NCI-H1092 (cell line): ENCODE measurements at places on chromosomes 11 and 22.

GRCh38 chr11:67071420-67072284 is 15.0 kb downstream of the RHOD start:
- DNase-seq: peak; percentile 29

DNA sequence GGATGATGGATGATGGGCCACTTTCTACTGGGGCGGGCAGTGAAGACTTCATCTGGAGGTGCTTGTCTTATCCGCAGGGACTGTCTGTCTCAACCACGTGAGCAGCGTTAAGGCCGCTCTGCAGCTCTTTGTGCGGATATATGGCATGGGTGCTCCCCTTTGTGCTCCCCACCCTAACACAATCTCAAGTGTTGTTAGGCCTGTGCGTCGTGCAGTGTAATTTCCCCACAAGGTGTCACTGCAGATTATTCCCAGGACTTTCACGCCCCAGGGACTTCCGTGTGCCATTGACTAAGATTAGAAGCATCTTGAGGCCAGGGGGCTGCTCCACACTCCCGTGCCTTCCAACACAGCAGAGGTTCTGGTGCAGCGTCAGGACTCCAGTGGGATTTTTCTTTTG is 65.3 kb downstream of the TBC1D22A start:
- no peak for DNase-seq

DNA sequence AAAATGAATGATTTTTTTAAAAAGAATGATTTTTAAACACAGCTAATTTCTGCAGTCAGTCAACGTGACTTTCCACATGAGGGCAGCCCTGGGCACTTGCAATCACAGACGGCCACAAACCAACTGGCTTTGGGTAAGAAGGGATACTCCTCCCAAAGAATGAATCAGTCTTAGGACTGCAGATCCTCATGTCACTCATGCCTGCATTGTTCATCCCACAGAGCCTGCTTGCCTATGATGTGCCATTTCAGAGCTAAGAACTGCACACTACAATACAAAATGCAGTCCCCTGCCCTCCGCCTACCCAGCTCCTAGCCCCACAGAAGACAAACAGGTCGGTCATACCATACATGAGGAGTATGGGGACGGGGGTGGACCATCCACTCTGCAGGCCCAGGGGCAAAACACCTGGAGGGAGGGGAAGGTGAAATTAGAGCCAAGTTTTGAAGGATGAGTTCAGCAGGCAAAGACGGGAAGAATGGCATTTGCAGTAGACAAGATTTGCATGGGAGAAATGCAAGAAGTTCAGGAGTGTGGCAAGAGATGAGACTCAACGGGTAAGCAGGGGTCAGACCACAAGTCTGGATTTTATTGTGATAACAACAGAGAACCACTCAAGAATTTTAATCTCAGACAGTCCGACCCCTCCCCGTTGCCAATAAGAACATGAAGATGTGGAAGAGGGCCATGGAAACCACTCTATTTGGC is 24.7 kb downstream of the PACSIN2 start:
- no peak for DNase-seq

DNA sequence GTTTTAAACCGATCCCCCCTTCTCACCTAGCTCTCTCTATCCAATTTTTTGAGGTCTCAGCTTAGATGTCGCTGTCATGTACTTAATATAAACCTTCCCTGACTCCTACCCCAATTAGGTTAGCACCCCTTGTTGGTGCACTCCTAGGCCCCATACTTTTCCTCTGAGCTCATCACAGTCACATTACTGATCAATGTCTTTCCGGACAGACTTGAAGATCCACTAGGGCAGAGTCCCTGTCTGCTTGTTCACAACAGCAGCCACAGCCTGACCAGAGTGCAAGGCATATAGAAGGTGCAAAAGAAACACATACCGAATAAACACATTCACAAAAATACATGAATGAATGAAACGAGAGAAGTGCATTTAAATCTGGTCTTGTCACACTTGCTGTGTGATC is 261.0 kb upstream of the NARS2 start:
- DNase-seq: no peak

DNA sequence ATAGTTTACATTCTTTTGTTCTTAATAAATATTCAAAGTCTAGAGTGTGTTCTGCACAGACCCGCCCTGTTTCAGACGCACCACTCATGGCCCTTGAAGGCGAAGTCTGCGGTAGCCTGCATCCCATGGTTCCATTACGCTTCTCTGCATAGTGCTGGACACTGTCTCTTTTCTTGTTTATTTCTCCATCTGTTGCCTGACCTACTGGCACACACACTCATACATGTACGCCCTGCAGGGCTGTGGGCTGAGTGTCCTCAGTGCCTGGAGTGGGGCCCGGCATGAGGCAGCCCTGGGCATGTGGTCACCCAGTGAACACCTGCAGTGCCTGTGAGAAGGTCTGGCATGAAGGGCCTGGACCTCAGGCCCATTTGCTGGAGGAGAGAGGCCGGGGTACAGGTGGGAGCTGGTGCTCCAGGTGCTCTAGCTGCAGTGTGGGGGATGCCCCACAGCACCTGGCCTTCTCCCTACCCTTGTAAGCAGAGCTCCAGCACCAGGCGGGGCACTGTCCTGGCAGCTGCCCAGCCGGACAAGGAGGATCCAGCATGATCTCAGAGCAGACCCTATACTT is 404.1 kb downstream of the TBC1D22A start:
- DNase-seq: no peak

DNA sequence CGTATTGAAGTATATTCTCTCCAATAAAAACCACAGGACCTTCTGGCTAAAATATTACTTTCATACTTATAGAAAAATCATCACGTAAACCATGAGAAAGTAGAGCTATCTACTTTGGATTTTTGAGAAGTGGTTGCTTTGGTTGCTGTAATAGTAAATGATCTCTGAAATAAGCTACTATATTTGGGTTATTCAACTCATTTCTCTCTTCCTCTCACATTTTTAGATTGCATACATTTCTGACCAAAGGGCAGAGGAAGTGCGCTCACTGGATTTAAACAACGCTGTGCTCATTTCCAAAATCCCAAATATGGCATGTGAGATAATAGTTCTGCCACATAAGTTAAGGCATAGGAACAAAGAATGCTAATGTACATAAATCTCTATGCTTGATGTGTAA is 357.0 kb downstream of the LRRC4C start:
- no peak for DNase-seq

DNA sequence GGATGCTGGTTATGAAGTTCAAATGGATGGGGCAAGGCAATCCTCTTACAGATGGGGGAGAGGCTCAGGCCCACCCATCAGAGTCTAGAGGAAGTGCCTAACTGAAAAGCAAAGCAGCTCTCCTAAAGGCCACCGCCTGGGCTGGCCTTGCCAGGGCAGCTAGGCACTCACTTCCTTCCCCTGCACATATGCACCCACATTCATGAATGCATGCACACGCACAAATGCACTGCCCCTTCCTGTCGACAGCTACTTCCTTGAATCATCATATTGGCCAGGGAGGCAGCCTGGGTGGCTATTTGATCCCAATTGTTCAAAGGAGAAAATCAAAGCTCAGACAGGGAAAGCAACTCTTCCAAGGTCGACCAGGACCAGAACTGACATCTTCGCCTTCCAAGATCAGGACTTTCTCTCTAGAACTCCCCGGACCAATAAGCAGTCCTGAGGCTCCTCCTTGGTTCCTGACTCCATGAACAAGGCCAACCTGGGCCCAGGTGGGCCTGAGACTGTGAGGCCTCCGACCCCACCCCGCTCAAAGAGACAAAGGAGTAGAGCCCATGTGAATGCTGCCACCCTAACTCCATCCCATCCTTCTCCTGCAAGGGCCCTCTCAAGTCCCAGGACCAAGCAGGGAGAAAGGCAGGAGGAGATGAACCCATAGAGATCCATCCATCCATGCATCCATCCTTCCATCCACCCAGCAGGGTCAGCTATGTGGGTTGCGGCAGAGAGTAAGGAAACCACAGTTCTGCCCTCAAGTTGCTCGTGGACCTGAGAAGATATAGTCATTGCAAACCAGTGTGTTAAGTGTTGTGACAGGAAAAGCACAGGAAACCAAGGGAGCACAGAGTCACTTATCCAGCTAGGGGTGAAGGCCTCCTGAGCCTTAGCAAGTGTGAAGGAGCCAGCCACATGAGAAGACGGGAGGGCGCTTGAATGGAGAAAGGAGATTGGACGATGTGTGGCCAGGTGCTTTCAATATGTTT is 35.4 kb upstream of the LMO1 start:
- no peak for DNase-seq

DNA sequence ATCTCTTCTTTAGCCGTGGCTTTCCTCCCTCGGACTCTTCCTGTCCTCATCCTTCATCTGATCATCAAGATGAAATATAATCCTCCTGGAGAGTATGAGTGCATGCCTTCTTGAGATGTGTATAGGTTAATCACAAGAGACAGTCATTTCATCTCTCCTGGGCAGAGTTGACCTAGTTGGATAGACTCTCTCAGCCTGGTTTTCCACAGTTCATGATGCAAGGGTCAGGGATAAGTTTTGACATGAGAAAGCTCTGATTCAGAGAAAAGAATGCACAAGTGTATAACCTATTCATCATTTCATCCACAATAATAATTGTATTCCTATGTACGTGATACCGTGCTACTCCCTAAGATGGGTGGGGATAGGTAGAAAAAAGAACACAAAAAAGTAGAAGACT is 33.2 kb upstream of the CCDC90B start:
- no peak for DNase-seq

GRCh38 chr11:43376594-43376993 is 17.9 kb downstream of the TTC17 start:
- no peak for DNase-seq

DNA sequence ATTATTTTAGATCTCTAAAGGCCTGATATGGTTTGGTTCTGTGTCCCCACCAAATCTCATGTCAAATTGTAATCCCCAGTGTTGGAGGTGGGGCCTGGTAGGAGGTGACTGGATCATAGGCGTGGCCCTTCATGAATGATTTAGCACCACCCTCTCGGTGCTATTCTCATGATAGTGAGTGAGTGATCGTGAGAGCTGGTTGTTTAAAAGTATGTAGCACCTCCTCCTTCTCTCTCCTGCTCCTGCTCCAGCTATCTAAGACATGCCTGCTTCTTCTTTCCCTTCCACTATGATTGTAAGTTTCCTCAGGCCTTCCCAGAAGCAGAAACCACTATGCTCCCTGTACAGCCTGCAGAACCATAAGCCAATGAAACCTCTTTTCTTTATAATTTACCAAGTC is 114.1 kb downstream of the SERGEF start:
- no peak for DNase-seq

DNA sequence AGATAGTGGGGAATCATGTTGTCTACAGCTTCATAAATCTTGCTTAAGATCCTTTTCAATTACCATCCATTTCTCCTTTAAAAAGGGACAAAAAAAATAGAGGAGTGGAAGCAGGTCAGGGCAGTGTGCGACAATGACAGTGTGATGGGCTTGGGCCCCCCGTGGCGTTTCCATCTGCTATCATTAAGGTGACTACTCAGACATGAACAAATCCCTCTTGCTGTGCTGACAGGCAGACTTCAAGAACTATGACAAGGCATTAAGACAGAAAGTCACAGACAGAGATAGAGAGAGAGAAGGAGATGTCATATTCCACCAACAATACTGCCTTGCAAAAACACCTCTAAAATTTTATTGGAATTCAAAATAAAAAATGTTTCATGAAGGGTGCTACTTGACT is 263.2 kb downstream of the DCDC1 start:
- DNase-seq: no peak

GRCh38 chr11:120057028-120057330 is 80.9 kb downstream of the TRIM29 start:
- no peak for DNase-seq

- no peak for DNase-seq
Observed at GRCh38 chr11:68810164-68810563, 31.6 kb downstream of the CPT1A start.

DNA sequence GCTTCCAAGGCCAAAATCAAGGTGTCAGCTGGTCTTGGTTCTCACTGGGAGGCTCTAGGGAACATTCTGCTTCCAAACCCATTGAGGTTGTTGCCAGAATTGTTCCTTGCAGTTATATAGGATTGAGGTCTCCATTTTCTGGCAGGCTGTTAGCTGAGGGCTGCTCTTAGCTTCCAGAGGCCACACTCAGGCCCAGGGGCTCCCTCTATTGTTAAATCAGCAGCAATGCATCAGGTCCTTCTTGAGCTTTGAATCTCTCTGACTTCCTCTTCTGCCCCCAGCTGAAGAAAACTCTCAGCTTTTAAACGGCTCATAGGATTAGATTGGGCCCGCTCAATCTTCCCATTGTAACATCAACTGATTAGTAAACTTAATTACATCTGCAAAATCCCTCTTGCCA is 39.3 kb upstream of the BSX start:
- peak; percentile 64 for DNase-seq

- DNase-seq: peak; percentile 61
Observed at GRCh38 chr11:12963792-12964536, 45.2 kb upstream of the RASSF10 start.

DNA sequence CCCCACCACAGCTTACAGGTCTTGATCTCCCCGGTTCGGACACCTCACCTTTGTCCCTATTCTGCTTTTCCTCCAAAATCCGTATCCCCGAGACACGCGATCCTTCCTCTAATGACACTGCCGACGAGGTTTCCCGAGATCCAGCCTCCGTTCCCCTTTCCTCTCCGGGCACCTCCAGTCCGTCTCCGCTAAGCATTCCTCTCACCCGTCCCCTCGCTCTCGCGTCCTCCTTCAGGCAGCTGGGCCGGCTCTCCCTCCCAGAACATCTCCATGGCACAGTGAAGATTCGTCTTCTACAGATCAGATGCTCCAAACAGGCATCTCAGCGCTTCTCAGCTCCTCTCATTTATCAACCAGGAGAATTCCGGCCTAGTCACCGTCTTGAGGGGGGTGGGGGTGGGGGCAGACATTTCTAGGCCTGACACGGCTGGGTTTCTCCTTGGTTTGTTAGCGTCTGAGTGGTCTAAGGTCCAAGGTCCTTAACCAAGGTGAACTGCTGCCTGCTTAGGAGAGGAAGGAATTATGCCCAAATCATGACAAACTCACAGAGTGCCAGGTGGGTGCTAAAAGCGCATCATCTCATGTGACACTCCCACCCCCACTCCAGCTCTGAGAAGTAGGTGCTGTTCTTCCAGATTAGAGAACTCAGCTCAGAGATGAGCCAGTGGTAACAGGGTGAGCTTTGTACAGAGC is at the start of gene SPTBN2:
Gene SPTBN2 (minus strand): TSS at position 524 of the 693 bp plus-strand sequence. CDS start 7,976 bp downstream, outside the sequence.
- DNase-seq: peak; percentile 26

DNA sequence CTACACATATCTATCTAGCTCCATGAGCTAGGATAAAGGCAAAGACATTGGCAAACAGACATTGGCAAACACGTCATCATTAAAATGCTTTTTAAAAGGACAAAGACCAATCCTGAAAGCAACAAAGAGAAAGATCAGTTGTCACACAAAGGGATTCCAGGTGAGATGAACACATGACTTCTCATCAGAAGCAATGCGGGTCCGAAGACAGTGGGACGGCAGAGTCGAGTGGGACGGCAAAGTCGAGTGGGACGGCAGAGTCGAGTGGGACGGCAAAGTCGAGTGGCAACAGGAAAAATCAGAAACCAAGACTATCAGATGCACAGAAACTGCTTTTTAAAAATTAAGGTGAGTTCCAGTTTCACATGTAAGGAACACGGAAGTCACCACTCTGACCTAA is 609.5 kb downstream of the BRD1 start:
- DNase-seq: no peak

GRCh38 chr11:63837027-63837688 is 1.8 kb upstream of the MARK2 start:
- DNase-seq: peak; percentile 88

- DNase-seq: no peak
Observed at GRCh38 chr11:58924230-58924629, 15.1 kb upstream of the GLYATL1 start.
